ENCODE measurements at places on chromosomes 6 and 20.

GRCh38 chr6:84135291-84135690 lies 92.2 kb downstream of the CEP162 start:
- no peak for DNase-seq

- peak; percentile 37 for DNase-seq
These were observed 61.4 kb downstream of the IL22RA2 start for GRCh38 chr6:137112067-137112355.

GRCh38 chr6:129583866-129584265 lies 126.1 kb downstream of the ARHGAP18 start:
- no peak for DNase-seq

DNA sequence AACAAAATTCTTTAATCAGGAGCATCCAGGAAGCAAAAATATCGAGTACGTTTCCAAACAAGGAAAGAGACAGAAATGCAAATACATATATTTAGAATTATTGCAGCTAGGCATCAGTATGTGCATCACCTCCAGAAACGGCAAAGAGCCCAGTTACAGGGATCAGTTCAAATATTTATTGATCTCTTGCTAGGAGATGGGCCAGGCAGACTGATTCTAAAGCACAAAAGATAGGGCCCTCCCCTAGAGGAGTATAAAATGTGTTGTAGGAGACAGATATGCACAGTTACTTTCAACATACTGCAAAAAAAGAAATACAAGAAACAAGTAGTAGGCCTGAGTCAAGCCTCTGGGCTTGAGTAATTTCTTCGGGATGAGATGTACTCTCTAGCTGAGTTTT lies 80.7 kb upstream of the NHSL1 start:
- no peak for DNase-seq

DNA sequence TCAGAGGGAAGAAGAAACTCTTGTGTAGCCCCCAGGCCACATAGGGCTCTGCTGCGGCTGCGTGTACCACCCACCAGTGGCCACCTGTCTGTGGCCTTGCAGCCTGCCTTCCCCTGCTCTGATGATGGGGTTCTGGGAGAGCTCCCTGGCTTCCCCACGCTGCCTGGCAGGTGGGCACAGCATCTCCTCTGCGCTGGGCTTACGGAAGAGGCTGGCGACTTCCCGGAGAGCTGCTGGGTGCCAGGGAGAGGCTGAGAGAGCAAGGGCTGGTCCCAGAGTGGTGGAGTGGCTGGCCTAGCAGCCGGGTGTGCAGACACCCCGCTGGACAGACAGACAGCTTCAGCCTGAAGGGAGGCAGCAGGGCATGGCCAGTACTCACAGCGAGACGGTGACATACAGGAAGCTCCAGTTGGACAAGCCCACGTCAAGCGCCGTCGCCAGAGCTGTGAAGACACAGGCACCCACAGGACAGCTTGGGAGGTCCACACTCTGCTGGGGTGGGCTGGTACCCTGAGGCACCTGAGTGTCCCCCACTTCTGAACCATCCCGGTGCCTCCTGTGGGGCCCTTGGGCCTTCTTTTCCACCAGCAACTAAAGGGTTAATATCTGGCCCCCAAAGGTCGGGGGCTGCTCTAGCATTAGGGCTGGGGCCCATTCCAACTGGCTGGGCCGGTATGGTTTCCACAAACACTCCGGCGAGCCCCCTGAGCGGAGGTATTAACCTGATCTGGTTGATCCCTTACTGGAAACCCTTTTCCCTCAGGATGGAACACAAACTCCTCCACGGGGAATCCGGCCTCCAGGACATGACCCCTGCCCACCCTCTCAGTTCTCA lies 48.1 kb upstream of the CDH22 start:
- no peak for DNase-seq

GRCh38 chr20:10675450-10675848 lies 1.6 kb upstream of the JAG1 start:
- no peak for DNase-seq

- no peak for DNase-seq
These were observed 37.2 kb downstream of the CNKSR3 start for GRCh38 chr6:154473324-154473723.

- DNase-seq, result no peak
These were observed 373.8 kb downstream of the GJA1 start for GRCh38 chr6:121809211-121809610.

DNA sequence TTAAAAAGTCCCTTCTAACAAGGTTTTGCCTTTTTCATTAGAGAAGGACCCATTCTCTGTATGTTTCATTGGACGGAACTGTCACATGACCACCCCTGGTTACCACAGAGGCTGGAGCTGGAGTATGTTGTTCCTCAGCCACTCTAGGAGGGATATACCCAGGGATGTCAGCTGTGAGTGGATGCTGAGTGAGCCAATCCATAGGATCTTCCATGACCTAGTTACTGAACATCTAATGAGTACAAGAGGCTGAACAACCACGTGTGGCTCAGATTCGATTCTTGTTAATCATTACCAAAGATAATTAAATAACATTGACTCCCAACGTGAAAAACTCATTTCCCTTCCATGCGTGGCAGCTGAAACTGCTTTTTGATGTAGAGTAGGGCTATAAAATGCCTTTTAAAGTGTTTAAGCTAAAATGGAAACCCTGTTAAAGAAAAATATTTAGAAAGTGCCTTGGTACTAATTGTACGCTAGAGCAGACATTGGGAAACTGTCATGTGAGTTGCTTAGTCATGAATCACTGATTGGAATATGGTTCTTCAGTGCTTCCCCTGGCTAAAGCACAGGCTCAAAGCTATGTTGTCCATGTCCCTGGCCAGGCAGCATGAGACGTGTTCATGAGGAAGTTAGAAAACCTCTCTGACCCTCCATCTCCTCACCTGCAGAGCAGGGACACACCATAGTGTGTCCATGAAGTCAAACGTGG lies 256.1 kb downstream of the ZNF217 start:
- no peak for DNase-seq

DNA sequence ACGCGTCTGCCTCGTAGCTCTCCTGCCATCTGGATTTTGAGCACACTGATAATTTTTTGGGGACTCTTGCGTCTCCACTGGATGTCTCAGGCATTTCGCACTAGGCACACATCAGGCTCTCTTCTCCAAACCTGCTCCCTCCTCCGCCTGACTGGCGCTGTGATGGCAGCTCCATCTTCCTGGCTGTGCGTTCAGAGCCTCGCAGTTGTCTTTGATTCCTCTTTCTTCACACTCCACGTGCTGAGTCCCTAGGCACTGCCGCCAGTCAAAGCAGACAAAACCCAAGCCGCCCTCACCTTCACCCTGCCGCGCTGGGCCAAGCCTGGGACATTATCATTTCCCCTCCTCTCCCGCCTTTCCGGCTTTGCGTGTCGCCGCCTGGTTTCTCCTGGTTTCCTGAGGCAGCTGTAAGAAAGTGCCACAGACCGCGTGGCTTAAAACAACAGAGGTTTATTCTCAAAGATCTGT lies 778 bp downstream of the PSMG4 start:
- peak; percentile 48 for DNase-seq

- DNase-seq, result no peak
These were observed 2.4 kb downstream of the ABT1 start for GRCh38 chr6:26599134-26599533.

- no peak for DNase-seq
These were observed 188.3 kb downstream of the OGFRL1 start for GRCh38 chr6:71476872-71477271.

DNA sequence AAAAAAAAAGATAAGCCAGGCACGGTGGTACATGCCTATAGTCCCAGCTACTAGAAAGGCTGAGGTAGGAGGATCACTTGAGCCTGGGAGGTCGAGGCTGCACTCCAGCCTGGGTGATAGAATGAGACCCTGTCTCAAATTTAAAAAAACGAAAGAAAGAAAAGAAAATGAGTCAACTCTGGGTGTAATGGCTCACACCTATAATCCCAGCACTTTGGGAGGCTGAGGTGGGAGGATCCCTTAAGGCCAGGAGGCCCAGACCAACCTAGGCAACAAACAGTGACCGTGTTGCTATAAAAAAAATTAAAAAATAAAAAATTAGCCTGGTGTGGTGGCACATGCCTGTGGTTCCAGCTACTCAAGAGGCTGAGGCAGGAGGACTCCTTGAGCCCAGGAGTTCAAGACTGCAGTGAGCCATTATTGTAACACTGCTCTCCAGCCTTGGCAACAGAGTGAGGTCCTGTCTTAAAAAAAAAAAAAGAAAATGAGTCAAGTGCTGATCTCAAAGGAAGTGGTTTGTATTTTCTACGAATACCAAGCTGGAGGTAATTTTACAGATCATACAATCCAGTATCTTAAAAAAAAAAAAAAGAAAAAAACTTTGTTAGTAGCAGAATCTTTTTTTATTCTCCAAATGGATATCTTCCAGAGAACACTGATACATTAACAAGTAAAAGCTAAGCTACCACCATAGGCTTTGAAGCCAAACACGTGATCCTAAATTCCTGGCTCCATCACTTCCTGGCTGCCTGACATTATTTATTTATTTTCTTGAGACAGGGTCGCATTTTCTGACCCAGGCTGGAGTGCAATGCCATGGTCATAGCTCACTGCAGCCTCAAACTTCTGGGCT lies 5.7 kb downstream of the COMMD7 start:
- DNase-seq, result peak; percentile 88

- no peak for DNase-seq
These were observed 267.9 kb upstream of the SASH1 start for GRCh38 chr6:148074738-148075137.

DNA sequence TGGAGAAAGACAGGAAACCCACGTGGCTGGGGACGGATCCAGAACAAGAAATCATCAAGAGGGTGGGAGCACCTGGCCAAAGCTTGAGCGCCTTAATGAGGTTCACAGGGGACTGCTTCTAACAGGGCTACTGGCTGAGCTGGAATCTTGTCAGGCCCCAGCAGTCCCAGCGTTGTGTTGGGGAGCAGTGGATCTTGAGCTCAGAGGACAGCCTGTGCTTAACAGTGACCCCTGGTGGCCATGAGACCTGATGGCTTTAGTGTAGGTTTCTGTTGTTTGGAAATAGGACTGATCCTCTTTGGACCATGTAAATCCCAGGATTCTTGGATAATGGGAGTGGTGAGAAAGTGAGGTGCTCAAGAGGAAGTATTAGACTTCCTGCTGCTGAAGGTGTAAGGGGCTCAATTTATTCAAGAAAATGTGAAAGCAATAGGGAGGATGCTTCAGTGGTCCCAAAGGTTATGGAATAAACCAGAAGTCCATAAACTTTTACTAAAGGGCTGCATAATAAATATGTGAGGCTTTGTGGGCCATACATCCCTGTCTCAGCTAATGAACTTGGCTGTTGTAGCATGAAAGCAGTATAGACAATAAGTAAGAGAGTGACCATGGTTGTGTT lies 216.2 kb downstream of the NFATC2 start:
- peak; percentile 69 for DNase-seq

DNA sequence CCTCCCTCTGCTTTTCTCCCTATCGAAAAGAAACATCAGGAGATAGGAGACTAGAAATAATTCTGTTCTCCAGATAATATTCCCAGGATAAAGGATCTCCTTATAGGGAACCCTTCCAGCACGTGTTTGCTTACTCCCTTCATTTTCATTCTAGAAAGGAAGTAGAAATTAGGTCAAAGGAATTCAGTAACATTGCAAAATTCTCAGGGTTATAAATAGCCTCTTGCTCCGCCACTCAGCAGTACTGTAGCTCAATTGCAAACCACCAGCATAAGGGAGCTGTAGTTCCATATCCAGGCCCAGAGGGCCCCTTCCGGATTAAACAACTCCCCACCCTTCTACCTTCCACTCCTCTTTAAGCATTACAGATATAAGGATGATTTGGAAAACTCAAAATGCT lies 6.2 kb downstream of the ELMO2 start:
- peak; percentile 79 for DNase-seq

GRCh38 chr6:93516441-93516840 lies 97.1 kb upstream of the EPHA7 start:
- DNase-seq, result no peak

DNA sequence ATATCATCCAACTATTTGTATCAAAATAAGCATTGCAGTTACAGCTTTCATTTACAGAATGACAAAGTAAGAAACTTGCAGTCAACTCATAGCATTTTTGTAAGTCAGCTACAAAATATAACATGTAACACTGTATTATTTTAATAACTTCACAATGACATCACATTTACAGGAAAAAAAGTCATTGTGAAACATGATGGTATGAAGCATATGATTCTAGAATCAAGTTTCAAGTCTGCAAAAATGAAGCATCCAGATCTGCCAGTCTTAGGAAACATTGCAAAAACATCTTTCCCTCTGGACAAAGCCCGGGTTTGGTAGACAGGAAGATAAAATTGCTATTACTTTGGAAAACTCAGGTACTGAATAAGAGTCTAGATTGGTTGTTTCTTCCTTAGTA lies 263.9 kb upstream of the NT5E start:
- peak; percentile 82 for DNase-seq

DNA sequence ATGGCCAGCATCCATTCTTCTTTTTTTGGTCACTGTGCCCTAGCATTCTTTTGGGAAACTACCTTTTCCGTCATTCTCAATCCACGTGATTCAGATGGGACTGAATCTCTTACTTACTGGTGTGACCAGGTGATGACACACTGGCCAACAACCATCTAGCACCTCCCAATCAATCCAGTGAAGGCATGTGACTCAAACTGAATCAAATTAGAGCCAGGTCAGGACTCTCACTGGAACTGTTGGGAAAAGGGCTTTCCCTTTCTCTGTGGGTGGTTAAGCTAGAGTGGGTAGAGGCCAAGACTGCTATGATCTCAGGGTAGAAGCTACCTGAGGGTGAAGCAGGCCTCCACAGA lies 36.2 kb upstream of the ZMYND8 start:
- no peak for DNase-seq

DNA sequence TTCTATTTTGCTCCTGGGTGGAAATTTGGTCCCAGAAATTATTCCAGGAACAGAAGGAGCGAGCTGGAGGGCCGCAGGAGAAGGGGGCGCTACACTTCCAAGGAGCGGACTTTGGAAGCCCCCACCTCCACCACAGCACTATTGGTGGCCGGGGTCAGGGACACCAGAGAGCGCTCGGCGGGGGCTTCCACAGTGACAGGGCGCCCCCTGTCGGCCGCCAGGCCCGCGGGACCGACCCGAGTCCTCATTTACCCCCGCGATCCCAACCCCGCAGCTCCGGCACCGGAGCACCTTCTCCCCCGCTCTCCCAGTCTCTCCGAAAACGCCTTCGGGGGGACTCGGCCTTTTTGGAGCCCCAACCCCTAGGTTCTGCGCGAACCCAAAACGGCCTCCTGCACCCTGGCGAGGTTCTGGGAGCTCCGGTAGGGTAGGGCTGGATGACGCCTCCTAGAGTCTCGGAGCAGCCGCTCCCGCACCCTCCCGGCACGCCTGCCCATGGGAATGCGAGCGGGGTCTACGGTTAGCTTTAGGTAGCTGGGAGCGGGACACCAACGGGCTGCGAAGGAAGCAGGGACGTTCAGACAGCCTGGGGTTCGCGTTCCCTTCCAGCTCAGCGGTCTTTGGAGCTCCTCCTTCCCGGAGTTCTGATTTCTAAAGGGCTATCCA lies 2.4 kb upstream of the FOXA2 start:
- DNase-seq, result no peak

GRCh38 chr20:34083137-34083536 lies 28.9 kb downstream of the EIF2S2 start:
- DNase-seq, result peak; percentile 72

- no peak for DNase-seq
These were observed 59.7 kb downstream of the B4GALT5 start for GRCh38 chr20:49653925-49654434.

- peak; percentile 3 for DNase-seq
These were observed 184.4 kb downstream of the PRL start for GRCh38 chr6:22112461-22112860.
